Calu3 (cell line): ENCODE measurements at places on chromosomes 12 and 14.

DNA sequence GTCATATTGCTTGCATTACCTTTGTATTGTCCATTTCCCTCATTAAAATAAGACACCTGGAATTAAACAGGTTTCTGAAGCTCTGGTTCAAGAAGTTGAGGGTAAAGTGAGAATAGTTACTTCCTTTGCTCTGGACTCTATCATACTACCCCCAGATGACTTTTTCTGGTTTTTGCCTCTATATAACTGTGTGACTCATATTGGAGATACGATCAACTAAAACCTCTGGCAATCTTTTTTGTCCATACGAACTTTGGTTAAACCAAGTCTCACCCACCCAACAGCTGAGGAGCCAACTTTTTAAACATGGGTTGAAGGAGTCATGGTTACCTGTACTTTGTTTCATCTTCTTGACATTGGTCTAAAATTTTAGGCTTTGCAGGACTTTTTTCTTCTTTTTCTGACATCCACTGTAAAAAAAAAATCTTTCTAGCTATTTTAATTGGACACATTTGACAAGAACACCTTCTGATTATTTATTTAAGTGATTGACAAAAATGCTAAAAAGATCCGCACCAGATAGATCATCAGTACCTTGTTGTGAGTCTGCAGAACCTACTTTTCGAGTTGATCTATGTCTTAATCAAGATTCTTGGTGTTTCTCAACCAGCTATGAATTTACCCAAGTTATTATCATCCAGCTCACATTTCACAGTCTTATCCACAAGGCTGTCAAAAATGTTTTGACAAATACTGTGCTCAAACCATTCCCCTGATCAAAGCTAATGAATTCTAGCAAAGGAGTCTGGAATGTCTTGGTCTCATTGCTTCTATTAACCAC, 166.0 kb downstream of the IPO8 start:
- no peak for DNase-seq

DNA sequence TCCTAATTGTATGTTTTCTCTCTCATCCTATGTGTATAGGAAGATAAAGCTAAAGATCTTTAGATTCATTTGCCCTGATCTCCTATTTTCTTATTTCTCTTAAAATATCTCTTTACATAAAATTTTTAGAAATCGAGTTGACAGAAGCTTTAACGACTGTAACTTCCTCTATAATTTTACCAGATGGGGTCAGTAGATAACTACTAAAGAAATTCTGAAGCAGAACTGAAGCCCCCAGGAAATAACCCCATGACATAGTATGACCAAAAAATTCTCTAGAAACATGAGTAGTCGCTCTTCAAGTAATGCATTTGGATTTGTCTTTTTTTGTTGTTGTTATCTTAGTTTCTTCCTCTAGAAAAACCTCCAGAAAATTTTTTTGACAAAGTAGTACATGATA, 288.0 kb downstream of the ERC1 start:
- DNase-seq, result no peak

- DNase-seq, result no peak
Observed at GRCh38 chr12:109173443-109174240, 57.3 kb downstream of the ACACB start.

DNA sequence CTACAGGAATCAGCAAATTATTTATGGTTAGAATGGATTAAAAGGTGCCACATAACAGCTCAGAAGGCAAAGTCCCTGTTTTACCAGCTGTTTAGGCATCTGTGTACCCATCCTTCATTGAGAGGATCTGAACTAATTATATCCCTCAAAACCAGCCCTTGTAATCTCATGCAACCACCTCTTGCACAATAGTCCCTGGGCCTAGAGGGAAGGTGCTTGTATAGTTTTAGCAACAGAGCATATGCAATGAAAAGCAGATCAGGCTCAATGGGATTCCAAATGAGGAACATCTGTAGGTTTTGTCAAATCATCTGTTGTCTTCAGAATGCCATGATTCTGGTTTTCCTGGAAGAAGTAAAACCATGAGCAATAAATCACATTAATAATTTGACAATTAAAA, 26.0 kb upstream of the GLIPR1L2 start:
- no peak for DNase-seq

- no peak for DNase-seq
Observed at GRCh38 chr14:102500713-102501112, 8.9 kb downstream of the ANKRD9 start.
